Esophagus muscularis mucosa (tissue), 4 donors: ENCODE measurements at places on chromosomes 16 and 17. TPM values are rescaled to one million over a fixed set of nuclear protein-coding genes. Genes with fewer than 3 reads are reported as not detected.

The NFATC2IP gene
- 22.4 TPM for total RNA-seq

The NTHL1 gene
- 24.6 TPM for total RNA-seq

The HEATR9 gene
- 0.13 TPM for total RNA-seq

The TBC1D16 gene
- 30.3 TPM for total RNA-seq

The NXPH3 gene
- total RNA-seq: 22.0 TPM

GRCh38 chr17:50139950-50140885, 10.3 kb upstream of the SAMD14 start:
- no peak for DNase-seq
- peak overlapping the region; percentile 36 for H3K27ac ChIP-seq
- no peaks in the 10 kb centered on the region for H3K27me3 ChIP-seq
- H3K36me3 ChIP-seq: peaks cover 75% of the 10 kb centered on the region
- peaks cover 24% of the 10 kb centered on the region for H3K4me1 ChIP-seq
- no peak overlapping the region for H3K4me3 ChIP-seq

DNA sequence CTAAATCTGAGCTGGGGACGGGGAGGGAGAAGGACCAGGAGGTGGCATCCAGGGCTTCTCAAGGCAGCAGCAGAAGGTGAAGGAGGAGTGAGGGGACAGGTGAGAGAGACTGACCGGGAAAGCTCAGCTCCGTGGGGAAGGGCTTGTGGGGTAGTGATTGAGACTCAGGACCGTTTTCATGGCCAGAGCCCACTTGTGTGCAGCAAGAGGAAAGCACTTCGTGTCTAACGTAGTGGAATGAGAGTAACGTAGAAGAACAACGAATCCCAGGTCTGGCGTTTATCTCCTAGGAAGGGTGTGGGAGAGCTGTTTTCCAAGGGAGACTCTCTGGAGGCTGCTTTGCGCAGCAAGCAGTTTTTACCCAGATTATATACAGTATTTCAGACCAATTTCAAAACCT, 1.3 kb upstream of the CDH3 start:
- H3K36me3 ChIP-seq: no peaks in the 10 kb centered on the region
- no peak for DNase-seq
- no peak overlapping the region for H3K27ac ChIP-seq
- H3K27me3 ChIP-seq: peaks cover 40% of the 10 kb centered on the region

- no peak overlapping the region for H3K27ac ChIP-seq
- H3K36me3 ChIP-seq: no peaks in the 10 kb centered on the region
- DNase-seq: no peak
- no peak overlapping the region for H3K4me3 ChIP-seq
- no peaks in the 10 kb centered on the region for H3K4me1 ChIP-seq
These were observed 39.8 kb downstream of the ARL4D start for GRCh38 chr17:43438626-43439025.

GRCh38 chr16:50679266-50679665, 1.8 kb downstream of the SNX20 start:
- no peak overlapping the region for H3K4me3 ChIP-seq
- no peak for DNase-seq
- no peaks in the 10 kb centered on the region for H3K36me3 ChIP-seq
- no peaks in the 10 kb centered on the region for H3K27me3 ChIP-seq
- H3K4me1 ChIP-seq: no peaks in the 10 kb centered on the region

GRCh38 chr16:24652803-24653202, 76.6 kb upstream of the TNRC6A start:
- H3K27ac ChIP-seq: no peak overlapping the region
- DNase-seq: no peak
- H3K4me3 ChIP-seq: no peak overlapping the region
- H3K27me3 ChIP-seq: no peaks in the 10 kb centered on the region
- H3K4me1 ChIP-seq: no peaks in the 10 kb centered on the region

- H3K4me3 ChIP-seq: no peak overlapping the region
- H3K4me1 ChIP-seq: peaks cover 66% of the 10 kb centered on the region
- no peak for DNase-seq
- no peaks in the 10 kb centered on the region for H3K27me3 ChIP-seq
These were observed 5.9 kb downstream of the RETREG3 start for GRCh38 chr17:42603318-42603717.

- no peak overlapping the region for H3K27ac ChIP-seq
- H3K4me1 ChIP-seq: no peaks in the 10 kb centered on the region
- H3K36me3 ChIP-seq: no peaks in the 10 kb centered on the region
- H3K27me3 ChIP-seq: no peaks in the 10 kb centered on the region
These were observed 35.2 kb upstream of the KDM6B start for GRCh38 chr17:7798839-7799238.

GRCh38 chr16:75105306-75106061, 11.1 kb downstream of the LDHD start:
- no peak for DNase-seq
- H3K4me1 ChIP-seq: peaks cover 63% of the 10 kb centered on the region
- peaks cover 6% of the 10 kb centered on the region for H3K36me3 ChIP-seq

DNA sequence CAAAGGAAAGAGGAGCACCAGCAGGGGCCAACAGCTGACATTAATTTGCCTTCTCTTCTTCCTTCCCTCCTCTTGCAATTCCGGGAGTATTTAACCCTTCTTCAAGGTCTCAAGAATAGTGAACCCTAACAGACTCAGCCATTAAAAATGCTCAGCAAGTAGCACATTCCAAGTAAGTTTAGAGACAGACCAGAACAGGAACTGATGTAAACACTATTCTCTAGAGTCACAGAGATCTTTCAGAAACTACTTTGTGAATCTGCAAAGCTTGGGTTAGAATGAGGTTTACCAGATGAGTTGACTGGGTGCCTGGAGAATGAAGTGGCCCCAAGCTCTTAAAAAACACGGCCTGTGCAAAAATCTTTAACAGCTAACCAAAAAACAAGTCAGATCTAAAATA, 50.9 kb downstream of the TEX2 start:
- no peak overlapping the region for H3K27ac ChIP-seq
- no peak for DNase-seq
- no peaks in the 10 kb centered on the region for H3K27me3 ChIP-seq
- peaks cover 31% of the 10 kb centered on the region for H3K4me1 ChIP-seq
- H3K36me3 ChIP-seq: no peaks in the 10 kb centered on the region
